Kasumi-1 (cell line): ENCODE measurements at places on chromosomes 6 and 20.

DNA sequence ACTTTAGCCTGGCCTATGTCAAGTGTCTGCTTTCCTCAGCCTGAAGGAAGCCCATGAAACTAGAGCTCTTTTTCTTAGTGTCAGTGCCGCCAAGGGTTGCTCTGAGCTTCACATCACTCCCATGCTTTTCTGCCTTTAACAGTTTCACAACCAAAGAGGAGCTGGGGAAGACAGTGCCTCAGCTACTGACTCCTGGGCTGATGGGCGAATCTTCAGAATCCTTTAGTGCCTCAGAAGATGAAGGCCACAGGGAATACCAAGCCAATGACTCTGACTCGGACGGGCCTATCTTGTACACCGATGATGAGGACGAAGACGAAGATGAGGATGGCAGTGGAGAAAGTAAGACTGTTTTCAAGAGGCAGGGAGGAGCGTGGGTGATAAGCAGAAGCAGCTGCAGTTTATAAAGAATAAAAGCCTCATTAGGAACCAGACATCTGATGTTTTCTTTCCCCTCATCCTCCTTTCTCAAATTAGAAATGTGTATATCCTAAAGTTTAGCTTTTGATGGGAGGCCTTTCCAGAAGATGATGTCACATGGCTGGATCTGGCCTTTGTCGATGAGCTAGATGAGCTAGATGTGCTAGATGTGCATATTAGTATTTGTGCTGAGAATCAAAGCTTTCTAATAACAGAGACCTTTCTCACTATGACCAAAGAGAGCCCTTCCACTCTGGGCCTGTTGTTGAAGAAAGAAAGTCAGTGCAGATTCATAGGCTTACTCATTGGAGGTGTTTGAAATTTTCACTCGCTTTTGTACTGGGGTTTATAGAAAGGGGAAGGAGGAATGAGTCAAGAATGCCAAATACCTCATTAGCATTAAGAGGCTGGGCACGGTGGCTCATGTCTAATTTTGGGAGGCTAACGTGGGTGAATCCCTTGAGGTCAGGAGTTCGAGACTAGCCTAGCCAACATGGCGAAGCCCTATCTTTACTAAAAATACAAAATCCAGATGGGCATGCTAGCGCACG lies 70.7 kb upstream of the LTV1 start:
- DNase-seq = no peak

GRCh38 chr20:64035933-64036345 lies at the start of gene C20orf204:
Gene C20orf204, plus strand, starts transcription at chr20:64036182. Its CDS starts 142 bp downstream, at chr20:64036324.
- no peak for DNase-seq

DNA sequence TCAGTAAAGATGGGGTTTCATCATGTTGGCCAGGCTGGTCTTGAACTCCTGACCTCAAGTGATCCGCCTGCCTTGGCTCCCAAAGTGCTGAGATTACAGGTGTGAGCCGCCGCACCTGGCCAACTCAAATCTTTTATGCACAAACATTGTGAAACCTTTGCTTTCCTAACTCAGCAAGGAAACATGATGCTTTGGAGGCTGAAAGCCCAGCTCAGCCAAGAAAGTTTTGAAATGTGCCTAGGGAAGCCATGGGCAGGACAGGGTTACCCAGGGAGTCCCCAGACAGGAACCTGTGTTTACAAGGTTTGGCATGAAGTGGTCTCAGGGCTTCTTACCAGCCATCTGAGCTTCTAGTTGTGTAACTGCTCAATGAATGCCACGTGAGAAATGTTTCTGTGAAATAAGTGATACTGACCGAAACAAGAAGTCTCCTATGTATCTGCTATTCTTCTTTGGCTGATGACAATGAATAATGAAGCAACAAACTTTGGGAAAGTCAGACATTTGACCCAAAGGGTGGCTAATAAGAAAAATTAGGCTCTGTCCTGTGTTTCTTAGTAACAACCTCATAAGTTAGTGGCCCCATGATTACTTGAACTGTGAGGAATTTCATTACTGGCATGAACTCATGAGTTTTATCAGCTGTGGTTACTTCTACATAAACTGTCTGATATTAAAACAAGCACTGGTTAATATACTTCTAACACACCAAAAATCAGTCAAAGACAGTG lies 163.5 kb downstream of the KIF6 start:
- no peak for DNase-seq

DNA sequence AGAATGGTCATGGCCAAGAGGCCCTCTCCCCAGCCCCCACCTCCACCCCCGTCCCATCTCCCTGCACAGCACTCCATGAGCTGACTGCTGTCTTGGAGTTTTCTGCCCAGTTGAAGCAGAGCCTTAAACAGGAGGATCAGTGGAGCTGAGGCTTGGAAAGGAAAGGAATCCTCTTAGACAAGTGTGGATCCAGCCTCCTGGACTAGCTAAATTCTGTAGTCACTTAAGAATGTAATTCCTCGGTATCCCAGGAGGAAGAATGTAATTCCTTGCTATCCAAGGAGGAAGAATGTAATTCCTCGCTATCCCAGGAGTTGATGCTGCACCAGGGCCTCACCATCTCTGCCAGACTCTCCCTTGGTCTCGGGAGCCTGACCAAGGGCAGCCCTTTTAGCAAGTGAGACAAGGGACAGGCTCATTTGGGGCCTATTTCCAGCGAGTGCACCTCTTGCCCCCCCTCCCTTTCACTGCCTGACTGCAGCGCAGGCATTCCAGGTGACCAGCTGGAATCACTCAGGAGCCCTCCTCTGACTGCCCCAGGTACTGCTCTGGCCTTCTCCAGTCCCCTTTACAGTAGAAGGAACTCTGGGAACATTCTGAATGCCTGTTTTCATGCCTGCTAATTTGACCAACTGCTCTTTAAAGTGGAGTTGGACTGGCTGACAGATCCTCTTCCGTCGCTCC lies 76.2 kb downstream of the TCP11 start:
- DNase-seq = no peak

- DNase-seq = no peak
Observed at GRCh38 chr6:14549304-14549770, 431.8 kb downstream of the CD83 start.

- DNase-seq = peak; percentile 6
Observed at GRCh38 chr20:18754030-18754652, 59.4 kb upstream of the SCP2D1 start.

DNA sequence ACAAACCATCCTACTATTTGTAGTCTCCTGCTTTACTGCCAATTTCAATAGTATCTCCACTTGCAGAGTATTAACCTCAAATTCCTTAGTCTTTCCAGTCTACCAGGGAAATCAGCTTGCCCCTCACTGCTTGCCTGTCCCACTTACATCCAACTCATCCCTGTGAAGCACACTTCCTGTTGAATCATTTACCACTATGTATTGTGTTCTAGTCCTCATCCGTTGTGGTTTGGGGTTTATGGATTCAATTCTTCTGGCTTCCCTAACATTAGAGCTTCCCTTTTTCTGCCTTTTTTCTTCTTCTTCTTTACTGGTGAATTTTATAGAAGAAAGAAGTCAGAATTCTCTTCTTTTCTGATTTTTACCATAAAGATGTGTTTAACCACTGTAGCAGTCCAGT lies 5.1 kb upstream of the TXLNB start:
- DNase-seq = peak; percentile 96

DNA sequence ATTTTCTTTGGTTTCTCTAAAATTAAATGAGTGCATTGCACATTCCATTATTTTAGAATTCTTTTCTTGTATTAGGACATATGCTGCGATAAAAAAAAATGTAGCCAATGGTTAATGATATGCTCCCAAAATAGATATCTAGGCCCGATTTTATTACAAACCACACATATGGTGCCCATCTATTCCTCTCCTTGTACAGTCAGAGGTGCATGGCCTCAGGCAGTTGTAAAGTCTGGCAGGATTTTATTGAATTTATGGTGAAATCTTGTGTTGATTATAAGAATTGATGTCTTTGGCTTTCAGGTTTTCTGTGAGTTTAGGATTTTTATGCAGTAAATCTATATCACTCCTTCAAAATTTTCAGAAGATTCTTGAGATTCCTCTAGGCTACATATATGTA lies 192.2 kb downstream of the RFPL4B start:
- no peak for DNase-seq

DNA sequence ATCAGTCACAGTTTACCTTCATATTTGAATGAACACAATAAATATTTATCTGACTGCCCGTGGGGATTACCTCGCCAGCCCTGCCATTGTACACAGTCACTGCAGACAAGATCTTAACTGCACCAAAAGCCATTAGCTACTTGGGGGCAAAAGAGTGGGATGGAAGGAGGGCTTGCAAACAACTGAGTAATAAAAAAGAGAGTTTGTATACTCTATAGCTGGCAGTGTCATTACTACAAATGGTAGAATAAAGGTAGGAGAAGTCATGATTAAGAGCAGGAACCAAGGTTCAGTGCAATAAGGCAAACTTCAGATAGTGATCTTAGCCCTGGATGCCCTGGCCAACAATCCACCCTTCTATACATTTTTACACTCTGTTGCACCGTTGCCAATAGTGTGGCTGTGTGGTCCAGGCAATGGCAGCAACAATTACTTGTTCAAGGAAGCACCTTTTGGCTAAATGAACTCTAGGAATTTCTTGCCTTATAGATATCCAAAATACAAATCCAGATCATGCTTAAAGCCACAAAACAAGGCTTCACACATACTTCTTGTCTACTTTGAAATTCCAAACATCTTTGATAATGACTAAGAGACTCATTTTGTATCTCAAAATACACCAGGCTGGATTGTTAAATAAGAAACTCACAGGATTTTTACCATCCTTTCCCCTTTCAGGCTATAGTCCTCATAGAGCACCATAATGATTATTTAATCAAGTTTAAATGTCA lies 955.4 kb upstream of the ADGRB3 start:
- DNase-seq = no peak

- no peak for DNase-seq
Observed at GRCh38 chr6:40038626-40039025, 104.4 kb upstream of the MOCS1 start.

DNA sequence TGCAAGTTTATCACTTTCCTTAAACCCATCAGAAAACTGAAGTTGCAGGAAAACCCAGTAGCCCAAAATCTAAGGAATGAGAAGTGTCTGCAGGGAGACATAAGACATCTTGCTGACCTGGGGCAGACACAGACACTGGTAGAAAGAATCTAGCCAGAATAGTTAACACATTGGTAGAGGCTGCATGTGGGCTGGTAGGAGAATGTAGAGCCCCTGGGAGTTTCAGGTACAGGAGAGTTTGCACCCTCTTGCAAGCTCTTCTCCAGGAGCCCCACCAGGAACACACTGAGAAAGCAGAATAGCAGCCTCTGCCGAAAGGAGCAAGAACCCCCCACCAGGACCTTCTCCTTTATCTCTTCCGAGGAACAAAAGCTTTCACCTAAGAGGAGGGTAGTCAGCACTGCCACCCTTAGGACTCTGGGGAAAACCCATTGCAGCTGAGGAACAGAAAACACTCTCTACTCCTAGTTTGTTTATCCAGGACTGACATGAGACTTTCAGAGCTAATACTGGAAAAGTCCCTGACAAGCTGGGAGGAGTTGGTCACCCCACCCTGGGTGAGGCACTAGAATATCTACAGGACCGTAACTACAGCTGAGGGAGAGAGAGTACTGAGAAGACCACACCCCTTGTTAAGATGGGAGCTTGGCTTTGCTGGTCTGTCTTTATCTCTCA lies 10.5 kb upstream of the OGFRL1 start:
- DNase-seq = no peak

- DNase-seq = no peak
Observed at GRCh38 chr20:3797592-3798372, 1.7 kb downstream of the CDC25B start.

DNA sequence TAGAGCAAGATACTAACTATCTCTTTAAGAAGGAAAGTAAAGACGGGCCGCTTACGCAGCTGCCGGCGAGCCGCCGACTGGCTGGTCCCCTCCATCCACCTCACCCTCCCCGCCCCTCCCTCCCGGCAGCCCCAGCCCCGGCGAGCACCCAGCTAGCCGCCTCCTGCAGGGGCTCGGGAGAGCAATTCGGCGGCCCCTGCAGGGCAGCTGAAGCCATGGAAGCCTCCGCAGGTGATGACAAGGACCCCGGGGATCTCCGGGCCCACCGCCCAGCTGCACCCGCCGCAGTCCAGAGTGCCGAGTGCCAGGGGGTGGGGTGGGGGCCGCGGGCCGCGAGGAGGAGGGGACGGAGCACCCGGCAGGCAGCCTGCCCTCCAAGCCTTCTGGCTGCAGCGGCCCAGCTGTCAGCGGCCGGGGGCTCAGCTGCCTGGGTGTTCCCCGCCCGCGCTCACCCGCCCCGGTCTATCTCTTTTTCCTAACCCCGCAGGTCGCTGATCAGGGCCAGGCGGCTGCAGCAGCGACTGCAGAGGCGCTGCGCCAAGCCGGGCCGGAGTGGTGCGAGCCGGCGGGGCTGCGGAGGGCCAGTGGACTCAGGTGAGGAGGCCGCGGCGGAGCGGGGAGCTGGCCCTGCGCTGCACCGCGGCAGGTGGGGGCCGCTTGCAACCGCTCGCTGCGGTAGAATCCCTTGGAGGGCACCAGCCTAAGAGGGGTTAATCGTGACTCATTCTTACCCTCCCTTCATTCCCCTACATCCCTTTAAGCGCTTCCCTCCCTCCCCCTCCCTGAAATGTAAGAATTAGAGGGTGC lies at the start of gene SNPH:
Gene SNPH, plus strand, starts transcription at position 128 of the 807 bp plus-strand sequence. CDS start 29,946 bp downstream, outside the sequence.
- peak; percentile 68 for DNase-seq

DNA sequence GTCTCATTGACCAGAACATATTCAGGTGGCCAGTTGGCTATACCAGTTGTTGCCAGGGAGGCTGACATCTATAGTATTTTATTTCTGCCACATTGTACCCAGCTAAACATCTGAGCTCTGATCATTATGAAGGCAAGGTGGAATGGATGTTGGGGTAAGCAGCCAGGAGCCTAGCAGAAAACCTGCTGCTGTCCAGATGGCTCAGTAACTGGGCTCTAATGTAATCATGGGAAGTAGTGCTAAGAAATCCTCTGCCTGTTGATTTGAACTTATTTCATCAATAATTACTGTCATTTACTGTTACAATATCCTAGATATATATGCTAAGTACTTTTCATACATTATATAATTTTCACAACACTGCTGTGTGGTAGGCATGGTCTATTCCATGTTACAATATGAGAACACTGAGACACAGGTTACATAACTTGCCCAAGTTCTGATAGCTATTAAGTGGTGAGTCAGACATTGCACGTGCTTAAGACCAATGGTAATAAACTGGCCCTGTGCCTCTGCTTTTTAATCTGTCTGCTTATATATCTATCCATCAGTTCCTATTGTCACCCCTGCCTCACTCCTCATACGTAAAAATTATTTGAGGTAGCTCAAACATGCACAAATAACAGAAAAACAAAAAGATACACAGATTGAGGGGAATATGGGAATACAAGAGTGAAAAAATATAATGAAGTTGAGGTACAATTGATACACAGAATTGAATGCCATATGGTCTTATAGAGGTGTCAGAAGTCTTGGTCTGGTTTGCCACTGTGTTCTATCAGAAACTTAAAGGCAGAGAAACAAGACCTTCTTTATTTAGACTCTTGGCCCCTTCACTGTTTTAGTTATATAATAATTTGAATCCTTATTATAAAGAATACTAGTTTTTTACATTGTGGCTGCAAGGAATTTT lies 25.2 kb downstream of the TBPL1 start:
- no peak for DNase-seq
